ENCODE measurements at places on chromosomes 16 and 17.

DNA sequence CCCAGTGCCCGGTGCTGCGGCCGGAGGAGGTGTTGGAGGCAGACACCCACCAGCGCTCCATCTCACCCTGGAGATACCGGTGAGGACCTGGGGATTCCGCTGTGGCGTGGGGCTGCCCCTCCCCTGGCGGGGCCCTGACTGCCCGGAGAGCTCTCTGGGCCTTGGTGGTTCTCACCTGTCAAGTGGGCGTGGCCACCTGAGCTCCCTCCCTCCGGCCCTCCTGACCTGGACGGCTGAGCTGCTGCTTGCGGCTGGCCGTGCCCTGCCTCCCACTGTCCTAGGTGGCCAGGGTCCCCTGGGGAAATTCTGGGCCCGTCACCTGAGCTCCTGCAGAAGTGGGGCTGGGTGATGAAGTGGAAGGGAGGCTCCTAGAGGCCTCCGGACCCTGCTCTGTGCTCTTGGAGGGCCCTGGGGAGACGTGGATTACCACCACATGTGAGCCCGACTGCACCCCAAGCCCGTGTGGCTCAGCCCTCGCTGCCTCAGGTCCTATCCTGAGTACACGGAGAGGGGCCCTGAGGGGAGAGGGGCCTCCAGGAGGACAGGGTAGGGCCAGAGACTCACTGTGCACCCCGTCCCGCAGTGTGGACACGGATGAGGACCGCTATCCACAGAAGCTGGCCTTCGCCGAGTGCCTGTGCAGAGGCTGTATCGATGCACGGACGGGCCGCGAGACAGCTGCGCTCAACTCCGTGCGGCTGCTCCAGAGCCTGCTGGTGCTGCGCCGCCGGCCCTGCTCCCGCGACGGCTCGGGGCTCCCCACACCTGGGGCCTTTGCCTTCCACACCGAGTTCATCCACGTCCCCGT is 1.1 kb downstream of the IL17C start:
- no peak for DNase-seq

DNA sequence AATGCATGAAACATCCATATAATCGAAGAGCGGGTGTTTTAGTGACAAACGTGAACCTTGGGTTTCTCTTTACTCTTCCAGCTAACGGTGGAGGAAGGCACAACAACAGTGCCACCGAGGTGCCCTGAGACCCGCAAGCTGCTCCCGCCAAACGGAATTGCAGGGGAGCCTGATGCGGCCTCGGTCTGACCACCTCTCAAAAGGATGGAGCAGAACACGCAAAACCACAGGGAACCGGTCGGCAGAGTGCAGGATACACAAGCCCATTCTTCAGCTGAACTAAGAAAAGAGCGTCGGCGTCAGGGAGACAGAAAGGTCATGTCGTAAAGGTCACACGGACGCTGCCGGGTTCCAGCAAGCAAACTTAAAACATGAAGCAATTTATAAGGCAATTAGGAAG is 109.5 kb upstream of the ZNF750 start:
- no peak for DNase-seq

DNA sequence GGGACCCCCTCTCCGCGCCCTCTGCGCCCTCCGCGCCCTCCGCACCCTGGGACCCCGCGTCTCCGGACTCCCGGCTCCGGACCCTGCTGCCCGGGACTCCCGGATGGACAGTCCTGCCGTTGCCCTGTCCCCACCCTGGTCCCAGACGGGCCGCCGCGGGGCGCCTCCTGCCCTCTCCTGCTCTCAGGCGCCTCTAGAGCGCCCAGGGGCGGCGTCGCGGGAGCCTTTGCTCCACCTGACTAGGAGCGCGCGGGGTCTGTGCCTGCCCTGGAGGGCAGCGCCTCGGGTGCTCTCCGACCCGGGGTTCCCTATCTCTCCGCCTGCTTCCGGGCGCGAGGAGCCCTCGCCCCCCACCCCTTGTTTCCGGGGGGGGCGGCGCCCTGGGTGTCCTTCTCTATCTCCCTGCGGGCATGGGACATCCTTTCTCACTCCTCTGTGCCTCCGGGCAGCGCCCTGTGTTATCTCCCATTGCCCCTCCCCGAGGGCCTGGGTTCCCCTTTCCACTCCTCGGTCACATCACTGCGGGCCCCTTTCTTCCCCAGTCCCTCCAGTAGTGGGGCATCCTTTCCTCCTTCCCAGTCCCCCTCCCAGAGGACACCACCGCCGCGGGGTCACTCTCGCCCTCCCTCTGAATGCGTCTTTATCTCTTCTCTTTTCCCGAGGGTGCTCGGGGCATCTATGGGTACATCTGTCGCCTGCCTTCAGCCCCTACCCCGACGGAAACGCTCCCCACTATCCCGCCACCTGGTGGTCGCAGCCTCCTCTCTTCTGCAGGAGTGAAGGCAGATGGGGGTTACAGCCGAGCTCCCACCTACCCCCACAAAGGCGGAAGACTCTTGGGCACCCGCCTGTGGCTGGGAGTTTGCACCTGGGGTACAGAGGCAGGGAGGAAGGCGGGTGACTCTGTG is 875 bp downstream of the PRKCB start:
- peak; percentile 39 for DNase-seq

DNA sequence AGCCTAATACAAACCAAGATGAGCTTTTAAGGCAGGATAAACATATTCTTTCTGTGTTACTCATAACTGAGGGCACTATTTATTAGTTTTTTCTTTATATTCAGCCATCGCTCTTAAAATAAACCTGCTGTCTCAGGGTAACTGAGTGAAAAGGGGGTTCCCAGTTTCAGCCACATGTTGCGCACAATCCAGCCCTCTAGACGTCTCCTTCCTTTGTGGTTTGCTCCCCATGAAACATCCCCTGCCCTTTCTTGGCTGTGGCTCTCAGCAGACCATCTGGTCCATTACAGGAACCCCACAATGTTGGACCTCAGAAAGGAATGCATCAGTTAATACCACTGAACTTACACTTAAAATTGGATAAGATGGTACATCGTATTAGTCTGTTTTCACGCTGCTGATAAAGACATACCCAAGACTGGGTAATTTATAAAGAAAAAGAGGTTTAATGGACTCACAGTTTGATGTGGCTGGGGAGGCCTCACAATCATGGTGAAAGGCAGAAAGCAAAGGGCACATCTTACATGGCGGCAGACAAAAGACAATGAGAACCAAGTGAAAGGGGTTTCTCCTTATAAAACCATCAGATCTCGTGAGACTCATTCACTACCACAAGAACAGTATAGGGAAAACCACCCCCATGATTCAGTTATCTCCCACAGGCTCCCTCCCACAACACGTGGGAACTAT is 12.6 kb upstream of the IL21R start:
- no peak for DNase-seq

- DNase-seq: no peak
These were observed 1494.7 kb upstream of the CDH8 start for GRCh38 chr16:63530974-63531373.

DNA sequence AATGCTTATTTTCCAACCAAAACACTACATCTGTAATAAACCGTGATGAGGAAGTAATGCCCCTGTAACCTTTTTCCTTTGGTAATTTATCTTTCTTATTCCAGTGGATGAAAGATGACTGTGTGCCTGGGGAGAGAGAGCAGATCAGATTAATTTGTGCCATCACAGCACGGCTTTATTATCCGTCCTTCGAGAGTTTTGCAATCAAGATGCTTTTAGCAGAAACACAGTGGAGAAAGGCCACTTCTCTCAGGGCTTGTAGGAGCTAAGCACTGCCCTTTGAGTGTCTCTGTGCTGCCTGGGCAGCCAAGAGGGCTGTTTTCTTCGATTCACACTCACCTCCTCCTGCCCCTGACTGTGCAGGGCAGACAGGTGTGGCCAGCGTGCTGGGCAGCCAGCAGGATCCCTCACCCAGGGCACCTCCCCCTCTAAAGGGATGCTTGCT is 190.2 kb downstream of the PRKCA start:
- DNase-seq: no peak

DNA sequence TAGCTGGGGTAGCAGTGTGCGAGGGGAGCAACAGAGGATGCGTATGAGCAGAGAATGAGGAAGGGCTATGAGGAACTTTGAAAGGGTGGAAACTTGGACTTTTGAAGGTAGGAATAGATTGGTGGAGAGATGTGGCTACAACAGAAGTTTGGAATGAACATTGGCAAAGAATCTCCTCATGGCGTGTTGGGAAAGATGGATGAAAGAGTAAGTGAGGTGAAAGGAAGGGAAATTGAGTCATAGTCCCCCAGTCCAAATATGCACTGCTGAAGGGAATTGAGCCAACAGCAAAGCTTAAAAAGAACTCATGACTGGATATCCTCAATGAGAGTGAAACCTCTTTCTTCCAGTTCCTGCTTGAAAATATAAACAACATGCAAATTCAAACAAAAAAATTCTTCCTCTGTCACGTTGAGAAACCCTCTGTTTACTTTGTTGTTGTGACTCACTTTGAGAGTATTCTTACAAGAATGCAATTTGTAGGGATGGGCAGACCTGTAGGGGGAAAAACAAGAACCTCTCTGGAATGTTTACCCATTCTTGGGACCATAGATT is 313.2 kb upstream of the KCNJ16 start:
- no peak for DNase-seq

- DNase-seq: no peak
These were observed 6.2 kb downstream of the GSE1 start for GRCh38 chr16:85619101-85619891.

DNA sequence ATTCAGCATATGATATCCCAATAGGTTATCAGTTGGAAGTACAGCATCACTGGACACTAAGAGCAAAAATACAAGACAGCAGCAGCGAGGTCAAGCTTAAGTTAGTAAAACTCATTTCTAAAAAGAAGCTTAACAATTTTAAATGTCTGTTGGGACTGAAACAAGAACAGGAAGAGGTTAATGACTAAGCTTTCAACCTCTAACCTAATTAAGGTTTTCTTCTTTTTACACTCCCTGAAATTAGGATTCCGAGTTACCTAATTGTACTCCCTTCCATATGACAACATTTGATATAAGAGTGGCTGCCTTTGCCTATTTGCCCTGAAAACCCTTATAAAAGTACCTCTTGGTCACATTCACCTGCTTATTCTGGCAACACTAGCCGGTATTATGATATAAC is 34.3 kb downstream of the CPSF4L start:
- no peak for DNase-seq

GRCh38 chr17:73824321-73824720 is 180.1 kb upstream of the SDK2 start:
- DNase-seq: no peak

DNA sequence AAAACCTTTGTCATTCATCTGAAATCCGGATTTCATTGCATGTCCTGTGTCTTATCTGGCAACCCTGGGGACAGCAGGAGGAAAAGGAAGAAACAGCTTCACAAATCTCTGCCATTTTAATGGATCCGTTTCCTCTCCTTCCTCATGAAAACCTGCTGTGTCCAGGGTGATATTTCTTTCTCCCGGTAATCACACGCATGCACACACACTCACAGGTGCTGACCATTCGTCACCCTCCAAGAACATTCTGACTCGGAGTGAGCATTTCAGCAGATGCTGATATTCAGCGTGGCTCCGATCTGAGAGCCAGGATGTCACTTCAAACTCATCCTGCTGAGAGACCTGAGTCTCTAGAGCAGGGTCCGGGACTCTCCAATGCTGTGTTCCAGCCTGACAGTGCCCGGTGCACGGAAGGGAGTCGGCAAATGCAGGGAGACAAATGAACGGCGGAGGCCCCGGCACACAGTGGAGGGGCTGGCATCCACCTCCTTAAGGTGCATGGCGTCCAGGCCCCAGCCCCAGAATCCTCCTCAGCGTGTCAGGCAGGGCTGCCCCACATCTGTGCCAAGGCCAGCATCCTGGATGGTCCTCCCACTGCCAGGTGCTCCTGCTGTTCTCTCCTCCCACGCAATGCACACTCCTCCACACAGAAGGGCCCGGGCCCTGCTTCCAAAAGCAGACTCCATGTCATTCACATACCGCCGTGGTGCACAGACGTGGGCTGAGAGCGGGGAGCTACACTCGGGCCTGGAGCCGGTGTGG is 70.7 kb downstream of the RBFOX3 start:
- no peak for DNase-seq

GRCh38 chr16:7487574-7488323 is 155.1 kb downstream of the RBFOX1 start:
- no peak for DNase-seq

Measured in activated T-helper 9 cell treated with anti-CD3 and anti-CD28 coated beads, Interleukin-2, amount 50 U/mL, for 16 hours (primary cell).